NCI-H1930 (cell line): ENCODE measurements at places on chromosomes 12 and 14.

DNA sequence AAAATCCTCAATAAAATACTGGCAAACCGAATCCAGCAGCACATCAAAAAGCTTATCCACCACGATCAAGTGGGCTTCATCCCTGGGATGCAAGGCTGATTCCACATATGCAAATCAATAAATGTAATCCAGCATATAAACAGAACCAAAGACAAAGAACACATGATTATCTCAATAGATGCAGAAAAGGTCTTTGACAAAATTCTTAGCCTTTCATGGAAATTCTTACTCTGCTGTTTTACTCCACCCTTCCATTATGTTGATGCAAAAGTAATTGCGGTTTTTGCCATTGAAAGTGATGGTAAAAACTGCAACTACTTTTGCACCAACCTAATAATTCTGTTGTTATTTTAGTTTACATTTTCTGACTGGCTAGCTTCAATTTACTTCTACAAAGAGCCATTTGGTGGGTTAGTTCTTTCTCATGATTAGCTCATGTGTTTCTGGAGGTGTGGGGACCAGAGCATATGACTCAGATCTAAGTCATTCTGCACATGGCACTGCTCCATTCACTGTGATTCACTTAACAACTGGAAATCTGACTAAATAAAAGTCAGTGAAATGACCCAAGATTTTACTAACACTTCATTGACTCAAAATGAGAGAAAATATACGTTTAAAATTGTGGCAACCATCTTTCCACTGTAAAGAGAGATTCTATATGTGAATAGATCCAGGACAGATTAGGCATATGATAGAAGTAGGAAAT is 99.9 kb downstream of the TMTC3 start:
- DNase-seq: no peak

DNA sequence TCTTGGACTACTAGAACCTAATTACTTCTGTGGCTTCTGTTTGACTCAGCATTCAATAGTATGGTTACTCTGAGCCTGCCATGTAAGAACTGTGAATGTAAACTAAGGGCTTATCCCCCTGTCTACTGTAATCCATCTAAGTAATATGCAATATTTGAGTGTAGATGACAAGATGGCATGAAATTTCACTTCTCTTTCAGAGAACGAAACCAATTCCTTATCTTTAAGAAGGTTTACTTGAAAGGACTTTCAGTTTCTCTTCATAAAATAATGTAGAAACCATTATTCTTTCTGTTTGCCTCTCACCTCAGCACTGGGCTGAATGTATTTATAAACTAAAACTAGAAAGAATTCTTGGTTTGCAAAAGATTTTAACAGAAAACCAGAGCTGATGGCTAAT is 60.4 kb upstream of the ARID2 start:
- DNase-seq: no peak

DNA sequence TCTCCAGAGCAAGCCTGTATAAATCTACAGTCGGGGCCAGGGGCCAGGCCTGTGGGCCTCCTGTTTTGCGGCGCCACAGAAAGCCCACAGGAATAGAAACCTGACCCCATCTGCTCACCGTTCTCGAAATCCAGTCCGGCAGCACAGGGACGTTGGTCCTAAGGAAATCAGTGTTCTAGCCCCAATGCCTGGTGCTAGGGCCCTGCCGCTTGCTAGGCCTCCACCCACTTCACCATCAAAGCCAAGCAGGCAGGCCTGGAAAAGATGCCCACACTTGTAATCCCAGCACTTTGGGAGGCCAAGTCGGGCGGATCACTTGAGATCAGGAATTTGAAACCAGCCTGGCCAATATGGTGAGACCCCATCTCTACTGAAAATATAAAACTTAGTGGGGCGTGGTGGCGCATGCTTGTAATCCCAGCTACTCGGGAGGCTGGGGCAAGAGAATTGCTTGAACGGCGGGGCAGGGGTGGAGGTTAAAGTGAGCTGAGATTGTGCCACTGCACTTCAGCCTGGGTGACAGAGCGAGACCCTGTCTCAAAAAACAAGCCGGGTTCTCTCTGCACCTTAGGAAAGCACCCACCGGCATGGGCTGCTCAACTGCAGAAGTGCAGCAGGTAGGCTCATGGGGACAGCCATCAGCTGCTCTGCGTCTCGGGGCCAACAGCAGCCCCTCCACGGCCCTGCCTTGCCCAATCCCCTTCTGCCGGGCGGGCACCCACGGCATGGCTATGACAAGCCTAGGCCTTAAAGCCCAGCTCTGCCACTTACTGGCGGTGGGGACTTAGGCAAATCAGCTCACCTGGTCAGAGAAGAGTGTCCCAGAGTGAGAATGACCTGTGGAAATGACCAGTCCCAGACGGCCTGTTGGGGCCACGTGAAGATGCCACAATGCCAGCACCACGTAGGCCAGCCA is 47.4 kb downstream of the VWF start:
- no peak for DNase-seq

DNA sequence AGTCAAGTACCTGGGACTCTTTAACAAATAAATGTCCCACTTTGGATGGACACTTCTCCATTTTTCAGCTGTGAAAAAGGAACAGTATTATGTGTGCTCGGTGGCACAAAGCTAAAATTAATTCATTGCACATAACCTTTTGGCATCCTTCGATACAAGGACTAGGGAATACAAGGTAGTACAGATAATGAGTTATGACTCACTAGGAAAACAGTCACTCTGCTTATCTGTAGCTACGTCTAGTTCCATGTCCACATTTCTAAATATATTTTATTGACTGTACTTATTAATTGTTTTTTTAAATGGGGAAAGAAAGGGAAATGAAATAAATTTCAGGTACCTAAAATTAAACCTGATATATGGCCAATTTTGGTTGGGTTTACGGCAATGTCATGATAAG is 35.2 kb upstream of the RIC8B start:
- no peak for DNase-seq

GRCh38 chr12:31834150-31834549 is 105.3 kb upstream of the AMN1 start:
- no peak for DNase-seq

GRCh38 chr12:22014783-22015144 is 31.3 kb upstream of the CMAS start:
- DNase-seq: no peak

DNA sequence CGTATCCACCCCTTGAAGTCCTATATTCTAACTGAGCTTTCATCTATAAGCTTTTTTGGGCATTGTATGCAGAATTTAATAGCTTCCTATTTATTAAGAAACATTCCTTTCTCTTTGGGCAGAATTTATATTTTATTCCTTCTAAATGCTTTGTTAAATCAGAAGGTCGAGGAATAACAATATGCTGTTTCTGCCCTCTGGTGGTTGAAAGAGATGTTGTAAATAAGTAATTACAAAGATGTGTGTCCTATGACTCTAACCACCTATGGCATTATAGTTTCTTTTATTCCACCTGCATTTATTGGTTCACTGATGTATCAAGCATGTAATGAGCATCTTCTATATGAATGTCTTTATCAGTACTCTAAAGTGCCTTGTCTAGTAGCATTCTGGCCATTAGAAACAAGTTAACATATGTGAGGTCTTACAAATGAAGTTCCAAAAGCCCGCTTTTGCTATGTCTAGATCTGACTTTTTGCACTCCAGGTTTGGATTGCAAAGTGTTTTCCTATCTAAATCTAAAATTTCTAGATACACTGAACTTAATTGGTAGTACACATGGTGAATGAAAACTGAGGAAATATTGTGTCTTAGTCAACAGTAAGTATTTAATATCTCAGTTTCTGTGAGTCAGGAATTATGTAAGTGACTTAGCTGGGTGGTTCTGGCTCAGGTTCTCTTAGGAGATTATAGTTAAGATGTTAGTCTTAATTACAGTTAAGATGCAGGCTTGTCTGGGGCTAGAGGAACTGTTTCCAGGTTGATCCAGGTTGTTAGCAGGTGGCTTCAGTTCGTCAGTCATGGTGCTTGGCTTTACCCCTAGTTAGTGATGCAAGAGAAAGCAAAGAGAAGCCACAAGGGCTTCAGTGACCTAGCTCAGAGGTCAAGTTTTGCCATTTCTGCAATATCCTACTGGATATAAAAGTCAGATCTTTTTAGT is 57.5 kb downstream of the PLEKHA5 start:
- no peak for DNase-seq

DNA sequence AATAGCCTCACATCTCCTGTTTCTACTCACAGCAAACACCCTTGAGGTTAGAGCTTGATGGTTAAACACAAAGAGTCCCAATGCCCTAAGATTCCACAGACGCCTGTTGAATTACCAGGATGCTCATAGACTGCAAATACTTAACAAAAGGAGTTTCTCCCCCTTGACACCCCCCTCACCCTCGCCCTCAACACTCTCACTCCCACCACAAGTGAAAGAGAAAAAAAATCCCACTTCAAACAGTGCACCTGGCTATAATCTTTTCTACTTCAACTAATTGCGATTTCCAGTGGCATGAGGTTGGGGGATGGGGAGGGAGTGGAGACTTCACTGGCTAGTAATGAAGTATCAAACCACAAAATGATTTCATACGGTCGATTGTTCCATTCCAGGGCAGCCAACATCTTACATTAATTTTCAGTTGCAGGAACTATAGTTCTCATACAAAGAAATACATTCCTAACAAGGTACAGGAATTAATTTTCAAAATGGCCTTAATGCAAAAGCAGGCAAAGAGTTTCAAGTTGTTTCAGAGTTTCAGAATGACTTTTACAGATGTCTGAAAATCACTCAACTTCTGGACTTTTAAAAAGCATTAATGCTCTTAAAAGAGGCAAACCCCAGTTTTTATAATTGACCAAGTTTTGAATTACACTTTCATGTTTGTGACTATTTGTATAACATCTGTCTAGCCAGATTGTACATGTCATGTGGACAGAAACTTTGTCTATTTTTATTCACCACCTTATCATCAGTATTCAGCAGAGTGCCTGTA is 390.7 kb downstream of the C12orf75 start:
- no peak for DNase-seq

DNA sequence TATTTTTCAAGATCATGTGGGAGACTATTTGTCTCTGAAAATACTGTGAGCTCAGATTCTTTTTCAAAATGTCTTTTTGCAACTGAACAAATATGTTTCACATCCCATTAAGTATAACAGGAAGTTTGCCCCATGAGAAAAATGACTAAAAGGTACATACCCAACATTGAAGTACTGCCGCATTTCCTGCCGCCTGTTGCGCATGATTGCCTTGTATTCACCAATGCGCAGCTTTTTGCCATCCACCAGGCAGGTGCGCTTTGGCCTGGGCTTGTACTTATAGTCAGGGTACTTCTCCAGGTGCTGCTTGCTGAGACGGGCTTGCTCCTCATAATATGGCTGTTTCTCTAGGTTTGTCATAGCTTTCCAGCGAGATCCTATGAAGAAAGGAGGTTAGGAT is 413.2 kb downstream of the SOX5 start:
- no peak for DNase-seq

- DNase-seq: no peak
Measured at GRCh38 chr12:87127272-87127671, 871.1 kb upstream of the MGAT4C start.

DNA sequence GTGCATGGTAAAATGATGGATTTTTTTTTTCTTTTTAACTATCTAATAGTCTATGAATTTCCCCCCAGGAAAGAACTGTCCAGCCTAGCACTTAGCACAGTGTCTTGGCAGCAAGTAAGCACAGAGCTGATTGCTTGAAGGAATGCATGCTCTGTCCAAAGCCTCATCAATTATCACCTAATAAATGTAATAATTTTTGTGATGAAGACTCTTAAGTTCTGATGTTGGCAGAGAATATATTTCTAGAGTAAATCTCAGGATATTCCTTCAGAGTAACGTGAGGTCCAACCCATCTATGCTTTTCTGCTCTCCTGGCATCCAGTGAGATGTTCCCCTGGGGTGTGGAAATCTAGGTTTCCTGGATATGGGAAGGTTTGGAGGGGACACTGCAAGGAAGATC is 152.4 kb downstream of the TMX1 start:
- DNase-seq: no peak

DNA sequence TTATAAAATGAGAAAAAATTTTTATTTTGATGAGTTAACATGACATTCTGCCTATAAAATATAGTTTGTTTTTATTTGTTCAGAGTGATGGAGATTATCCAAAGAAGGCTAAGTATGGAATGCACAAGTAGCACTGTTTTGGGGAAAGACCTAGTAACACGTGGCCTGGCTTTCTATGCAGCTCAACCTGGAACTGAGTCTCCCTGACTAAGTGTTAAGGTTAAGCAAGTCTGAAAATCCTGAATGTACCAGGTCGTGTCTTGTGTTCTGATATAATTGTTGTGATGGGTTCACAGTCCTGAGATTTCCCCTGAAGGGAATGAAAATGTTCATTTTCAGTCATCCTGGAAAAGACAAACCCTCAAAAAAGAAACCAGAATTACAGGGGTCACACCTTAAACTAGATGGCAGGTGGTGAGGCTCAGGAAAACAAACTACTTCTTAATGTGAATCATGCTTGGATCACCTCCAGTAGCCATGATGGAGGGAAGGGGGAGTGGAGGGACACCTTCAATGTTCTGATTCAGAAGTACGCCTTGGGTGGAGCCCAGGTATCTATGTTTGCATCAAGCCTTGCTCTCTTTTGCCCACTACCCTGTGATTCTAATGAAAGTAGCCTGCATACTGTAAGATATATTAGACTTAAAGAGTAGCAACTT is 236.8 kb downstream of the ALX1 start:
- DNase-seq: no peak

- no peak for DNase-seq
Measured at GRCh38 chr14:77580964-77581505, 35.4 kb downstream of the SPTLC2 start.

GRCh38 chr14:34792598-34792997 is 78.2 kb upstream of the CFL2 start:
- DNase-seq: no peak

DNA sequence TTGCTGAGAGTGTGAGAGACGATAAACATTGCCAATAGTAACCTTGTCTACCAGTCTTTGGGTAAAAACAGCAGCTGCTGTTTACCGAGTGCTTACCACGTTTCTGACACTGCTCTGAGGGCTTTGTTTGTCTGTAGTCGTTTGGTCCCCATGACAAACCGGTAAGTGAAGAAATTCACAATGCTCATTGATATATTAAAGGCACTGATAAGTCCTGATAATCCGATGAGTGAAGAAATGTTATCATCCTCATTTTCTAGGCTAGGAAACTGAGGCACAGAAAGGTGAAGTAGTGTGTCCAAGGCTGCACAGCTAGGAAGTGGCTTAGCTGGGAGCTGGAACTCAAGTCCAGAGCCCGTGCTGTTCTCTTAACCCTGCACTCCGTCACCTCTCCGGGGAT is 138.6 kb downstream of the SCARB1 start:
- DNase-seq: no peak

DNA sequence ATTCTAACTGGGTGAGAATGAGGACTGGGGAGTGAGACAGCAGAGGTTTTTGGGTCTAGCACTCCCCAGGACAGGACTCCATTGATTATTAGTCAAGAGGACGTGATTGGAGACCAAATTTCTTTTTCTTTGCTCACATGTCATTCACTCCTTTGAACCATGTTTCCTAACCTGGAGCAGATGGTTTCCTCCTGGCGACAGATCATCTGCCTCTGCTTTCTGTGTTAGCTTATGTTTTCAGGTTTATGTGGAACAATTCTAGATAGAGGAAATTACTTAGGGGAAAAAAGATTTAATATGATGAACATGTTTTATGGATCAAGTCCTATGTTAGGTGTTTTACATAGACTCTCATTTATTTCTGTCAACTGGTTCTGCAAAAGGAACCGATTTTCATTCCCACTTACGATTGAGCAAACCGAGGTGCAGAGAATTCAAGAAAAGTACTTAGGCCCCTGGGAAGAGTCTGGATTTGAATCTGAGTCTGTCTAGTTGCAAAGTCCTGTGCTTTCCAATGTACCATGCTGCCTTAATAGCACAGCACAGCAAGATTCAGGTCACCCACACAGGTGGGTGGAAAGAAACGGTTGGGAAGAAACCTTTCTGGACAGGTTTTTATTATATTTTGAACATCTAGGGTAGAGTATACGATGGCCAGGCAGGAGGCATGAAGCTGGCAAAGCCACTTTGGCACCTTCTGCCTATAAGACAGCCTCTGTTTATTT is 30.8 kb downstream of the SMOC1 start:
- DNase-seq: no peak
